Hematopoietic multipotent progenitor cell treated with erythropoietin and hydrocortisone succinate and interleukin-3 and kit ligand, for 15 days (in vitro differentiated cells): ENCODE measurements at places on chromosomes 3 and 15.

DNA sequence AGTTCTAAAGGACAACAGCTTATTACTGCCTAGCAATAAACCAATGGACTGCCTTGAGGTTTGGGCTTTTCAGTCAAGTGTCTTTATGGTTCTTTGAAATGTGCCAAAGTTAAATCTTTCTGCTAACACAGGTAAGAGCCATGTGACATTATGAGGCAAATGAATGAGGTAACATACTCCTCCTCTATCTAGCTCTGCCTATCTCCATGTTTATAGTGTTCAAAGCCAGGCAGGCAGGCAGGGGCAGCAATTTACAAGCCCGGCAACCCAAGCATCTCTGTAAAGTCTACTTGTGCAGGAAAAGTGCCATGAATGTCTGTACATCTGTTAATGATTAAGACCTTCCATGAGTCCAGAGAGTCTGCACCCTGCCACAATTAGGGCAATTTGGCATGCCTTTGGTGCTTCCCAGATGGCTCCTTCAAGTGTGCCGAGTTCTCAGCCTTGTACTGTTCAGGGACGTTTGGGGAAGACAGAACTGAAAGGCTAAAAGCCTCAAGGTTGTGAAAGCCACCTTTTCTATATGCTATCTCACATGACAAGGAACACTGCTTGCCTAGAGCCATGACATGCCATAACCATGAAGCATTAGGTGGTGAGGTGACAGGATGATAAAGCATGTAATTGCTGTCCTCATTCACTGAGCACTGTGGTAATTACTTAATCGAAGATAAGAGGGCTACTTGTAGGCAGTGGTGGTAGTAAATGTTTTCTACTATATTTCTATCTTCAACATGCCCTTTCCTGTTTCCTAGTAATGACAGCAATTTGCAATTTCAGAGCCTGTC, 41.4 kb upstream of the EIF1B start:
- DNase-seq: no peak

GRCh38 chr3:95134693-95135413, 1072.0 kb downstream of the NSUN3 start:
- no peak for DNase-seq

- DNase-seq: no peak
Observed at GRCh38 chr3:118760585-118761290, 273.9 kb downstream of the IGSF11 start.

- no peak for DNase-seq
Observed at GRCh38 chr3:180359061-180359952, 242.7 kb upstream of the TTC14 start.

- DNase-seq: no peak
Observed at GRCh38 chr15:92719021-92719420, 63.4 kb upstream of the FAM174B start.
